Posterior vena cava (tissue), 2 donors: ENCODE measurements at places on chromosomes 12 and 14. TPM values are rescaled to one million over a fixed set of nuclear protein-coding genes. Genes with fewer than 3 reads are reported as not detected.

GRCh38 chr12:68180792-68181744 lies 21.5 kb upstream of the IFNG start:
- no peak for DNase-seq

- DNase-seq, result no peak
Measured at GRCh38 chr14:95185767-95186392, 28.6 kb upstream of the DICER1 start.

- no peak for DNase-seq
Measured at GRCh38 chr12:80156306-80156705, 57.0 kb downstream of the OTOGL start.

- DNase-seq, result no peak
Measured at GRCh38 chr12:58358369-58358768, 417.0 kb downstream of the ATP23 start.

- no peak for DNase-seq
Measured at GRCh38 chr14:20680363-20680762, 4.0 kb upstream of the RNASE4 start.

DNA sequence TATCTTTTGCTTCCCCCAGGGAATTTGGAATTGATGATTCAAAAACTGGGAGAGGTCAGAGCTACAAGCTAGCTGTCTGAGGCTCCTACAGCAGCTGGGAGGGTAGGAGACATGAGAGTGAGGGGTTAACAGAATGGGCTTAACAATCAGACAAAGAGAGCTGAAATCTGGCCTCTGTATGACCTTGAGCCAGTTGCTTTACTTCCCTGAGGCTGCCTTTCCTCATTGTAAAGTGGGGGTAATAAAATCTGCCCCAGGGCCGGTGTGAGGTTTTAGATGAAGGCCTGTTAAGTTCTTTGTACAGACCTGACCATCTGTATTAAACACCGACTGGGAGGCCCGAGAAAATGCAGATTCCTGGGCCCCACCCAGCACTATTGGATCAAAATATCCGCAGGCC lies 164.3 kb upstream of the NOS1 start:
- DNase-seq, result no peak

Gene BCL11B
- total RNA-seq, result 0.43 TPM

GRCh38 chr12:60836651-60837050 lies 1240.8 kb downstream of the SLC16A7 start:
- no peak for DNase-seq

DNA sequence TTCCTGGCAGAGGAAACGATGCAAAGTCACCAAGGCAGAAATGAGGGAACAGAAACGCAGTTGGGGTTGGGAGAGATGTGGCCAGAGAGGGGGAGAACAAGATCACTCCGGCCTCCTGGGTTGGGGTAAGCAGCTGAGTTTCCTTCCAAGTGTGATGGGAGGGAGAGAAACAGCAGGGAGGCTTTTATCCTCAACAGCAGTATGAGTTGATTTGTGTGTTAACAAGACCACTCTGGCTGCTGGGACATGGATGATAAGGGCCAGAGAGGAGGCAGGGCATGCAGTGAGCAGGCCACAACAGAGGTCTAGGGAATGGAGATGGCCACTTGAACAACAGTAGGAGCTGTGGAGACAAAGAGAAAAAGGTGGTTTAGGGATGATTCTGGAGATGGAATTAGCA lies 66.8 kb downstream of the GLRX5 start:
- no peak for DNase-seq

Gene EXOC3L4
- total RNA-seq, result 1.0 TPM

Gene B4GALNT1
- total RNA-seq, result 4.3 TPM

GRCh38 chr14:81561084-81561775 lies 27.6 kb upstream of the SEL1L start:
- no peak for DNase-seq

Gene TUNAR
- not detected for total RNA-seq

DNA sequence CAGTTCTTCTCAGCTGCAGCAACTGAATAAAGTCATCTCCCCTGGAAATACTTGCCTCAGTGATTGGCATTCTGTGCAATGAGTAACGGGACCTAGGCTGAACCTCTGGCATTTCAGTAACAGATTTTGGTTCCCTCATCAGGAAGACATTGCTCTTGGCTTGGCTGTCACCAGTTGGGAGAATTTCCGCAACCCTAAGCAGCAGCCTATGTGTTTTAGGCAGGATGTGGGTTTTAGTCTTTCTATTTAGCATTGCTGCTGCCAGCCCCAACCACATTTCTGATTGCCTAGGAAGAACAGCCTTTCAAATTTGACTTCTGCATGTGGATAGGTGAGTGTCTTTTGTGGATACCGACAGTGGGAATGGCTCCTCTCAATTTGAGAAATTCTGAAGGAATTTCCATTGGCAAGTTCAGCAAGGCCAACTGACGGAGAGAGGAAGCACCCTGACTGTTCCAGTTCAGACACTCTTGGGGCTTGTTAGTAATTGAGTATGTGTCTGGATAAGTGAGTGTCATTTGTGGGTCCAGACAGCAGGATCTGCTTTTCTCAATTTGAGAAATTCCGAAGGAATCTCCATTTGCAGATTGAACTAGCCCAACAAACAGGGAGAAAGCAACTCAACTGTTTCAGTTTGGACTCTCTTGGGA lies 19.0 kb upstream of the CLEC2A start:
- no peak for DNase-seq

GRCh38 chr12:92288561-92288960 lies 142.9 kb upstream of the BTG1 start:
- no peak for DNase-seq

GRCh38 chr12:10940389-10940788 lies 1.3 kb upstream of the TAS2R14 start:
- no peak for DNase-seq

GRCh38 chr14:101595887-101596721 lies 34.8 kb downstream of the DIO3 start:
- peak; percentile 61 for DNase-seq

Gene RNF212B
- not detected for total RNA-seq

Gene RDH16
- 0.51 TPM for total RNA-seq

GRCh38 chr12:51841727-51842126 lies 6.8 kb downstream of the FIGNL2 start:
- DNase-seq, result no peak

Gene RBP5
- 5.7 TPM for total RNA-seq

Gene CISTR
- total RNA-seq, result not detected

Gene KLHL33
- total RNA-seq, result 0.52 TPM

Gene HOXC6
- total RNA-seq, result 31.1 TPM

DNA sequence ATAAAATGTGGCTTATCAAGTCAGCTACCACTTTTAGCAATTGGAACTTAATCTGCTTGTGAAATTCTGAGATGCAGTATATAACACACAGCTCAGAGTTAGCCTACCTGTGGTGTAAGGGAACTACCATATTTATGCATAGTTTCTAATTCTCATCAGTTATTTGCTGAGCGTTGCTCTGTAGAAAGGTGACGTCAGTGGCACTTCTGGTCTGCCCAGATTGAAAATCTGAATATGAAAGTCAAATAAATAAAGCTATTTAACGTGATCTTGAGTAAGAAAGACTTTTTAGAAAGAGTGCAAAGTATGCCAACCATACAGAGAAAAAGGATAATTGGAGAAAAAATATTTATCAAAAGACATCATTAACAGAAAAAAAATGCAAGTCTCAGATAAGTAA lies 938.9 kb upstream of the NOVA1 start:
- no peak for DNase-seq

- no peak for DNase-seq
Measured at GRCh38 chr14:37711831-37712475, 116.5 kb downstream of the TTC6 start.

Gene TM7SF3
- total RNA-seq, result 43.5 TPM

GRCh38 chr14:44778604-44779003 lies 183.1 kb downstream of the KLHL28 start:
- no peak for DNase-seq

Gene KRT6C
- not detected for total RNA-seq

DNA sequence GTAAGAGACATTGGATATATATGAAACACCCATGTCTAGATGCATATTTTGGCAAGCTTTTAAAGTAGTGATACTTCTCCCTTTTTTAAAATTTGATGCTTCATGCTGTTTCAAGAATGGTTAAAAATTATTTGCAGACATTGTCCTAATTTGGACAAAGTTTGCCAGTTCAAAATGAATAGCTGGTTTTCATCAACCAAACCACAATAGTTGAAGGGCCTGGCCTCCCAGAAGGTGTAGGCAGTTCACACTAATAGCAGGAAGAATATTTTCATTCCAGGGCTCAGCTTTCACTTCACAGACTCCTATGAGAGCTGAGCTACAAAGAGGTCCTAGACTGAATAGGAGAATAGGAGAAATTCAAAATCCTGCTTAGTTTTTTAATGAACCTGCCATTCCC lies 78.7 kb downstream of the STXBP6 start:
- no peak for DNase-seq

GRCh38 chr12:46473634-46474329 lies 101.2 kb upstream of the SLC38A2 start:
- peak; percentile 87 for DNase-seq

DNA sequence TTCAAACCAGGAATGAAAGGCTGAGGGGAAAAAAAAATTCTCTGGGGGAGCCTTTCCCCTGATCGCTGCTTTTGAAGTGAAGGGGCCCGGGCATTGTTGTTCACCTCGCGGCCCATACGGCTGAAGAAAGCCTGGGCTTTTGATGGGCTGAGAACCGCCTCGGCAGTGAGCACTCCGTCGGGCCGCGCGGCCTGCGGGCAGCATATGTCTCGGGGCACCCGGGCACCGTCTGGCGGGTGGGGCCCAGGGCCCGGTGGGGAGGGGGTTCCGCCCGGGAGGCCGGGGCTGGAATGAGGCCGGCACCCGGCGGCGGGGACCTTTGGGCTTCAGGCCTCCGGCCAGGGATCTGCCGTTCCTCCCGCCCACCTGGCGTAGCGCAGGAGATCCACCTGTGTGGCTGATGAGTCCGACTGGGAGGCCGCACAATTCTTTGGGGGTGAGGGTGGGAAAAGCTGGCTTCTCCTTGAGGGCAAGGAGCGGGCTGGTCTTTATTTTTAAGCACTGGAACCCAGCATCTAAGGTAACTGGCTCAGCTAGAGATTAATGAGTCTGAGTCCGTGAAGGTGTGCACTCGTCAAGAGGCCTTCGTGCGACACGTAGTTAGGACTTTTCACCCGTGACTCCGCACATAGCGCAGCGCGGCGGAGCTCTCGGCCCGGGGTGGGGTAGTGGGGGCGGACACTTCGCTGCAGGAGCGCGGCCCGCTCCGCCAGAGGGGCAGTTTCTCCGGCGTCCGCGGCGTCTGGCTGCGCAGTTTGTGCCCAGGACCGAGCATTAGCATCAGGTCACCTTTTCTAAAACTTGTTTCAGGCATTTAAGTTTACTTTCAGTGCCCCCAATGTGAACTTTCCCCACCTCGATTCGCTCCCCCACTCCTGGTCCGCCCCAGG lies 10.6 kb downstream of the FOXA1 start:
- DNase-seq, result no peak

Gene INHBC
- not detected for total RNA-seq

- no peak for DNase-seq
Measured at GRCh38 chr12:61504396-61505080, 755.7 kb upstream of the USP15 start.

DNA sequence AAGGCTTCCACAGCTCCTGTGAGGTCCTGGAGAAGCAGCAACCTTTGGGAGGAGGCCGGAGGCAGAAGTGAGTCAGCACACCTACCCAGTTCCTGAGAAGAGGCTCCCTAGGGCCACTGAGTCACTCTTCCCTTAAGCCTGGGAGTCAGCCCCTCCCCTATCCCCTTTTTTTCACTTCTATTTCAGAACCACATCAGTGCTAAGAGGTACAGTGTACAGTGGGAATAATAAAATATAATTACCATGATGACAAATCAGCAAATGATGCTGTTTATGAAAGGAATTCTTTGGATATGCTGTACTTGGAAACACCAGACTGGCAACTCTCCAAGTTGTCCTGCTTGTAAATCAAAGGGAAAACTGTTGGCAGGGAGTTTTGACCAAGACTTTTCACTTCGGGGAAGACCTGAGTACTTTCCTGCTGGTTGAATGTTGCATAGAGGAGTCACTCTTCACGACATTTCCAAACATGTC lies 7.8 kb upstream of the TBPL2 start:
- peak; percentile 83 for DNase-seq

Gene SCFD1
- 82.9 TPM for total RNA-seq

- no peak for DNase-seq
Measured at GRCh38 chr14:35829449-35829848, 3.3 kb downstream of the BRMS1L start.

Gene DIO3
- total RNA-seq, result 6.2 TPM
